Effector memory CD4-positive, alpha-beta T cell (primary cell): ENCODE measurements at places on chromosomes 2 and 18.

DNA sequence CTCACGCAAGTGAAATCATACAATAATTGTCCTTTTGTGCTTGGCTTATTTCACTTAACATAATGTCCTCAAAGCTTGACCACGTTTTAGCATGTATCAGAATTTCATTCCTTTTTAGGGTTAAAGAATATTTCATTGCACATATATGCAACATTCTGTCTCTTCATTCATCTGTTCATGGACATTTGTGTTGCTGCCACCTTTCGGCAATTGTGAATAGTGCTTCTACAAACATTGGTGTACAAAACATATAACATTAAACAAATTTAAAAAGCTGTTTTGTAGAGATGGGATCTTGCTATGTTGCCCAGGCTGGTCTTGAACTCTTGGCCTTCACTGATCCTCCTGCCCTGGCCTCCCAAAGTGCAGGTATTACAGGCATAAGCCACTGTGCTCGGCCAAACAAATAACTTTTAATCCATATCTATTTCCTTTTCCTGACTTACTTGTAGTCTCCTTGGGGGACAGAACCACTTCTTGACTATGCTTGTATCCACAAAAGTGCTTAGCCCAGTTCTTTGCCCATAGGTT, 209.3 kb downstream of the SLC4A3 start:
- DNase-seq, result no peak

GRCh38 chr18:13137670-13138419, 80.7 kb upstream of the LDLRAD4 start:
- DNase-seq, result peak; percentile 71

GRCh38 chr2:3675687-3676086, 17.7 kb downstream of the ALLC start:
- DNase-seq, result no peak

GRCh38 chr2:173623438-173624319, 269.0 kb downstream of the CDCA7 start:
- DNase-seq, result no peak
